Mesenchymal stem cell (in vitro differentiated cells and primary cell): ENCODE measurements at places on chromosomes 5 and 9.

- peak; percentile 22 for DNase-seq
Measured at GRCh38 chr5:55456216-55456895, 78.4 kb downstream of the PLPP1 start.

- DNase-seq = no peak
Measured at GRCh38 chr9:126701813-126702140, 88.0 kb downstream of the LMX1B start.

- DNase-seq = no peak
Measured at GRCh38 chr9:27572061-27572460, 1.2 kb downstream of the C9orf72 start.

GRCh38 chr5:17785774-17786173 lies 151.5 kb downstream of the TAF11L14 start:
- DNase-seq = no peak

DNA sequence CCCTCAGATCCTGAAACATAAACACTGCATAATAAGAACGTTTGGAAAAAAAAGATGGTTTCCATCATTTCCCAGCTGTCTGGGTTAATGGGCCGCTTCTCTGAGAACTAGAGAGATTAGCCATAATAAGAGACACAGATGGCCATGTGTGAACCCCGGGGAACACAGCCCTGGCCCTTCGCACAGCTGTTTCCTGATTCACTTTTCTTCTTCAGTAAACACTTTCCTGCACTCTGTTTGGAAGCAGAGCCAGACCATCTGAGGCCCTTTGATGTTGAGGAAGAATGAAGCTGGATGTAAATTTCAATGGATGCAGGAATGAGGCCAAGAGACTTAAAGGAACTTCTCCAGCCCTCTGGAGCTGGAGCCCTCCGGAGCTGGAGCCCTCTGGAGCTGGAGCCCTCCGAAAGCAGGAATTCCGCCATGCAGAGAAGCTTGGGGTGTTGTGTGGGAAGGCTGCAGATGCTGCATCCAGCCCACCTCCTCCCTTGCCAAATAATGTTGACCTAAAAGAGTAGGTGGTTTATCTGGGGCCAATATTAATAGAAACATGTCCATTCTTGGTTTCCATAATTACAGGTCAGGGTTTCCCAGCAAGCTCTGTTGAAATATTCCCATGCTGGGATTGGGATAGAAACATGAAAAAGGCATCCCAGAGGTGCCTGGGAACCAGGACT lies 218.9 kb downstream of the NXNL2 start:
- peak; percentile 63 for DNase-seq

DNA sequence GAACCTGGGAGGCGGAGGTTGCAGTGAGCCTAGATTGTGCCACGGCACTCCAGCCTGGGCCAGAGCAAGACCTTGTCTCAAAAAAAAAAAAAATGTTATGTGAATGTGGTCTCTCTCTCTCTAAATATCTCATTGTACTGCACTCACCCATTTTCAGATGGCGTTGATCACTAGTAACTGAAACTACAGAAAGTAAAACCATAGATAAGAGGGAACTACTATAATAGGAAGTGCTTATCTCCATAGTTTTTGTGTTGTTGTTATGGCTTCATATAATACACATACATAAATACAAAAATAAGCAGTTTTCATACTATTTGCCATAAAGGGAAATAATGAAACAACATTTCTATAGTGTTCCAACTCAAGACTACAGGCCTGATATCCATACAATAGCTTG lies 9.1 kb downstream of the IL31RA start:
- no peak for DNase-seq

GRCh38 chr5:138829341-138829740 lies 45.8 kb downstream of the LRRTM2 start:
- peak; percentile 58 for DNase-seq

GRCh38 chr9:106314476-106314875 lies 548.5 kb upstream of the ZNF462 start:
- no peak for DNase-seq

DNA sequence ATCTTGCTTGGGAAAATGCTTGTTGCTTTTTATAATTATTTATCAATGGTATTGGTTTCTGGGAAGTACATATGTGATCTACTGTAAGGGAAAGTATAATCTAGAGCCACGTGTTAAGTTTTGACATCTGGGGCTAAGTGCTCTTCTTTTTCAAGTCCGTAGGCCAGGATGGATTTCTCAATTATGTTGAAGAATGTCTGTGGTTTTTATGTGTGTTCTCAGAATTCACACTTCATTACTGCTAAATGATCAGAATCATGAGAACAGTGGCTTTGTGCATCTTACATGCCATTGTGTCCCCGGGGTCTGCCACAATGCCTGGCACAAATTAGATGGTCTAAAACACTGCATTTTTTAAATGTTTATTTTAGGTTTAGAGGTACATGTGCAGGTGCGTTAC lies 14.5 kb upstream of the AUH start:
- peak; percentile 61 for DNase-seq

DNA sequence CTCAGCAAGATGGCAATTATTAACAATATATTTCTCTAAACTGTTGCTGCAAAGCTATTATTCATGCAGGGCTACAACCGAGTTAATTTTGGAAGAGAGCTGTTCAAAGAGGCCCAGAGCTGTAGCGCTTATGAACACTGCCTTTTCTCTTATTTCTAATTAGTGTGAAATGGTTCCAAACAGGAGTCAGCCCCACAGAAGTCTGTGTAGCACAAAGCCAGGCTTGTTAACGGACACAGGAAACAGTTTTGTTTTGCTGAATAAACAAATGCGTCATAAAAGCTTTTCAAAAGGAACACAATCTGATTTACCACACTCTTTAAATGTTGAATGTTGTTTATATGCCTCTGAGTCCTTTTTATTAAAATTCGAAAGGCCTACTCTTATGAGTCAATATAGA lies 396.5 kb downstream of the ANXA1 start:
- peak; percentile 43 for DNase-seq

DNA sequence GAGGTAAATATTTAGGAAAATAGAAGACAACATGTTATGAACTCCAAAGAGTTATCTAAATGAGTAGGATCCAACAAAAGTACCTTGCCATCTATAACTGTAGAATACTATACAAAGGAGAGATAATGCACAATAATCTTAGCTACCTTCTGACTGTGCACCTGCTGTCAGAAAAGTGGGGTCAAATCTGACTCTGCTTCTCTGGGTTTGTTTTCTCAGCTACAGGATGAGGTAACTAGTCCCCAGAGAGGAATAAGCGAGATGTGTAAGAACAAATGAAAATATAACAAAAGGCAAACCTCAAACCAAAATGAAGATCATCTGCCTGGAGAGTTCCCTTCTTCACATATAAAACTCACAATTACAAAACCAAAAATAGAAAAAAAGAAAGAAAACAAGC lies 204.8 kb downstream of the DCP2 start:
- DNase-seq = no peak

DNA sequence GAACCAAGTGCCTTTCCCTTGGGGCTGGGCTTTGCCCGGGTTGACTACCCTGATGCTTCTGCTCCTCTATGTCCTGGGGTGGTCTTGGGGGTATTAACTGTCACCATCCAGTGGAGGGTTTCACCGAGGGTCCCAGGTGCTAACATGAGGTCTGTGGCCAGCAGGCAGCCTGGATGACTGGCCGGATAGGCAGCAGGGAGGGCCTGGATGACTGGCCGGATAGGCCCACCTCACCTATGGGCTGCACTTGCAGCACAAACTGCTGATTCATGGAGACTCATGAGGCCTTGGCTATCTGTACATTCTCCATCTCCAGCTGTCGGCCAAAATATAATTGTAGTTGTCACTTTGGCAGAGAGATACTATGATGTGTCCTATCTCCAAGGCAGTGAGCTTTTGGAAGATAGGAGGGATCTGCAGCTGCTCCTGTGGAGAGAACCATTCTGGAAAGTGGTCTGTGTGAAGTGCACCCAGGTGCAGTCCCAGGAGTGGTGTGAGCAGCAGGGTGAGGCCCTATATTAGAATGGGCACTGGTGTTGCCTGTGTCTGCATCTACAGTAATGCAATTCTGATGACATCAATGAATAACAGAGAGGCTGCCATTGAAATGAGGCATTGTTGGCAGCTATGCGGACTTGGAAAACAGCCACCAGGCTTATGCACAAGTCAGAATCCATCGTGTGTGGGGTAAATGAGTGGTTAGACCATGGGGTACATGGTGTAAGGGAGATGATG lies 26.3 kb upstream of the CDKN2AIPNL start:
- DNase-seq = peak; percentile 36

DNA sequence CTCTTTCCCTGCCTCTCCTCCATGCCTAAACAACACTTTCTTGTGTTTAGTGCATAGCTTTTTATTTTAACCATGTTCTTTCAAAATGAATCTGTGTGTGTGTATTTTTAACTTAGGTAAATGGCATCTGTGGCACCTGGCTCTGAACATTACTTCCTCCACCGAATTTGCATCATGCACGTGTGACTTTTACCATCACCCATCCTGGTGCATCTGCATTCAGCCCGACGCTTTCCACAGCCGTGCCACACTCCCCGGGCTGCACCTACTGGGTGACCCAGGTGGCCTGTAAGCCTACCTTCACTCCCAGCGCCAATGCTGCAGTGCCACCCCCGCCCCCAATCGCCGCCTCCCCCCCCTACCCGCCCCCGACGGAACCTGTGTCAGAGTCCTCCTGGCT lies 12.7 kb upstream of the FCN1 start:
- DNase-seq = no peak

GRCh38 chr5:3384531-3384930 lies 211.1 kb upstream of the IRX1 start:
- DNase-seq = no peak

DNA sequence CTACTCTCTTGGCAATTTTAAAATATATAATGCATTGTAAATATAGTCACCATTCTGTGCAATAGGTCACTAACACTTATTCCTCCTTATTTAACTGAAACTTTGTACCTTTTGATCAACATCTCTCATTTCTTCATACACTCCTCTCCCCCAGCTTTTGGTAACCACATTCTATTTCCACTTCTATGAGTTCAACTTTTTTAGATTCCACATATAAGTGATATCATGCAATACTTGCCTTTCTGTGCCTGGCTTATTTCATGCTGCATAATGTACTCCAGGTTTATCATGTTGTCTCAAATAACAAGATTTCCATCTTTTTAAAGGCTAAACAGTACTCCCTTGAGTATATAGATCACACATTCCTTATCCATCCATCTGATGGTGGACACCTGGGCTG lies 188.8 kb downstream of the NXNL2 start:
- DNase-seq = no peak

DNA sequence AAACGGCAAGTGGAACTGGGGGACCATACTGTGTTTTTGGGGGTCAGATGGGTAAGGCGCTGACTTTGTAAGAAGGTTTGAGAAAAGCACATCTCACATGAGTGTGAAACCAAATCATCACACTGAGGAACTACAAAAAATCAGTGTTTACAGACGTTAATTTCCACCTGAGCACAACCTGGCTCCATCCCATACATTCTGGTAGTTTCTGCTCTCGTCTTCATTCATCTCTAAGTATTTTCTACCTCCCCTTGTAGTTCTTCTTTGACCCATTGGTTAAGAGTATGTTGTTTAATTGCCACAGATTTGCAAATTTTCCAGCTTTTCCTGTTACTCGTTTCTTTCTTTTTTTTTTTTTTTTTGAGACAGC lies 8.9 kb upstream of the DPP7 start:
- no peak for DNase-seq

DNA sequence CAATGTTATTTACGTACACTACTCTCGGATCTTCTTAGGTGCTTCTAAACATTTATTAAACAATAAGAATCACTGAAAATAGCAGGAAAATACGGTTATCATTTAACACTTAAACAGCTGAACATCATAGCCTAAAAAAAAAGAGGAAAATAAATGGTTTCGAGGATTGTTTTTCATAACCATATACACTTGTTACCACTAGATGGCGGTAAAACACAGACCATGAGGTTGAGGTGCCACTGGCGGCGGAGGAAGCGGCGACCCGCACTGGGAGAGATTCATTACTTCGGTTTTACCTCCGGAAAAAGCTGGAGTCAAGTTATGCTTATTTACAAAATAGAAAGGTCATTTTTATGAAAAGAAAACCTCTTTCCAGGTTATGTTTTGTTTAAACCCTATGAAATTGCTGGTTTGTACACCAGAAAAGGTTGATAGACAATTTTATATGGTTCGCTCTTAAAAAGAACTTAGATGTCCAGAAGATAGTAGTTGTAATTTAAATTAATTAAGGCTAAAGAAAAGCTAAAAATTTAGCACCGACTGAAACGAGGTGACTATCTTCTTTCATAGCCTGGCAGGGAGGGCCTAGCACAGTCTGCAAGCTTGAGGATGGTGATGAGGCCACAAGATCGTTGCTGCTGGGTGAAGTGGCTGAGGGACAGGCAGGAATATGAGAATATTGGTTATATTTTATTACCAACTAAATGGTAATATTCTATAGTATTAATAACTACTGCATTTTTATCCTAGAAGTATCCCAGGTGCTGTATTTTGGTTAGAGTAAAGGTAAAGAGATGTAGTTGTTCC lies 605.7 kb downstream of the RAB3C start:
- DNase-seq = peak; percentile 74

- no peak for DNase-seq
Measured at GRCh38 chr5:102249381-102249780, 46.7 kb downstream of the SLCO4C1 start.

GRCh38 chr9:132672413-132672690 lies 2.1 kb downstream of the GTF3C4 start:
- DNase-seq = peak; percentile 37

GRCh38 chr5:82130602-82131001 lies 147.6 kb downstream of the RPS23 start:
- DNase-seq = no peak

DNA sequence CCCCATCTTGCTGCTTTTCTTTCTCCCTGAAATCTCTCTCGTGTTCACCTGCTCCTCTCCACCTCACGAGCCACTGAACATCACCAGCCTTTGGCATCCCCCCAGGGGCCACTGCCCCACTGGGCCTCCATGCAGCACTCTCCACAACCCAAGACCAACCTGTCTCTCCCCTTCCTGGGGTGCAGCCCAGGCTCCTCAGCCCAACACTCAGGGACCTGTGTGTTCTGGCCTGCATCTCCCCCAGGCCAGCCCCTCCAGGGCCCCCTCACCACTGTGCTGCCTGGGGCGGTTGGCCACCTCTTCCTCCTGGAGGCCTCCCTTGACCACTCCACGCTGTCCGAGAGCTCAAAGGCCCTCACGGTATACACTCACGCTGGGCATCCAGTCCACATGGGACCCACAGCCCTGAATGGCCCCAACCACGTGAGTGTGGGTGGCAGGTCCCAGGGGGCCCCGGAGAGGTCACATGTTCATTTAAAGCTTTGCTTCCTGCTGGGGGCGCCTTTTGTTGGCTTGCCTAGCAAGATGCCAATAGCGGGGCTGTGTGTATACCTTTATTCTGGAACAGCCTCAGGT lies 453 bp upstream of the DOK3 start:
- DNase-seq = no peak

- no peak for DNase-seq
Measured at GRCh38 chr9:121567500-121568342, 68.1 kb upstream of the GGTA1 start.

- peak; percentile 82 for DNase-seq
Measured at GRCh38 chr5:142821733-142822487, 51.7 kb downstream of the ARHGAP26 start.

- peak; percentile 85 for DNase-seq
Measured at GRCh38 chr5:14105718-14106410, 37.3 kb upstream of the TRIO start.
